ENCODE measurements at places on chromosomes 3 and 15. TPM values are rescaled to one million over a fixed set of nuclear protein-coding genes. Genes with fewer than 3 reads are reported as not detected.

The ARHGEF26 gene
- polyA plus RNA-seq, result 1.2 TPM

The C3orf85 gene
- polyA plus RNA-seq, result not detected

The PYGO1 gene
- 2.3 TPM for polyA plus RNA-seq

The LRRIQ4 gene
- polyA plus RNA-seq, result not detected

- no peak for DNase-seq
Measured at GRCh38 chr15:68469162-68470048, 37.4 kb upstream of the ITGA11 start.

The ZIC1 gene
- polyA plus RNA-seq, result 11.3 TPM

DNA sequence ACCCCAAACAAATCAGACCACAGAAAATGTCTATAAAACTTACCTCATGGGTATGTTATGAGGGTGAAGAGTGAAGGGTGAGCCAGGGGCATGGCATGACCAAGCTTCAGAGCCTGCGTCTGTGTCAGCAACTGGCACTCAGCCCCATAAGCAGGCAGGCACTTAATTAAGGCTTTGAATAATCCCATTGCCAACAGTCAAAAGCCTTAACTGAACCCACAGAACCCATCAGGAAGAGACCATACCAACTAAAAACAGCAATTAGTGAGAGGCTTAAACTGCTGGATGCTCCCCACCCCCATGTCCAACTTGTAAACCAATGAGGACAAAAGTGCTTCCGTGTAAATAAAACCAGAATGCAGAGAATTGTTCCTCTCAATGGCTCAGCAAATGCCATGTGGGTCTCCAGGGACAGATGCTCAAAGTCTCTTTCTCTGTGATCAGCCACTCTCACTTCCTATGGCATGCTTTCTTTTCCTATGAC is 126.0 kb downstream of the MYLK start:
- no peak for DNase-seq

- DNase-seq, result no peak
Measured at GRCh38 chr3:135851201-135852081, 114.1 kb upstream of the PPP2R3A start.

The SGO1 gene
- polyA plus RNA-seq, result 2.2 TPM

- no peak for DNase-seq
Measured at GRCh38 chr3:122774564-122774963, 19.1 kb downstream of the HSPBAP1 start.

- DNase-seq, result no peak
Measured at GRCh38 chr15:35705030-35705883, 159.3 kb upstream of the DPH6 start.

GRCh38 chr15:76285241-76285825 is 25.9 kb downstream of the ETFA start:
- peak; percentile 38 for DNase-seq

- DNase-seq, result peak; percentile 38
Measured at GRCh38 chr3:194046995-194047645, 88.8 kb upstream of the HES1 start.

All from SK-N-SH (cell line).